ENCODE measurements at places on chromosomes 5 and 9. TPM values are rescaled to one million over a fixed set of nuclear protein-coding genes. Genes with fewer than 3 reads are reported as not detected.

DNA sequence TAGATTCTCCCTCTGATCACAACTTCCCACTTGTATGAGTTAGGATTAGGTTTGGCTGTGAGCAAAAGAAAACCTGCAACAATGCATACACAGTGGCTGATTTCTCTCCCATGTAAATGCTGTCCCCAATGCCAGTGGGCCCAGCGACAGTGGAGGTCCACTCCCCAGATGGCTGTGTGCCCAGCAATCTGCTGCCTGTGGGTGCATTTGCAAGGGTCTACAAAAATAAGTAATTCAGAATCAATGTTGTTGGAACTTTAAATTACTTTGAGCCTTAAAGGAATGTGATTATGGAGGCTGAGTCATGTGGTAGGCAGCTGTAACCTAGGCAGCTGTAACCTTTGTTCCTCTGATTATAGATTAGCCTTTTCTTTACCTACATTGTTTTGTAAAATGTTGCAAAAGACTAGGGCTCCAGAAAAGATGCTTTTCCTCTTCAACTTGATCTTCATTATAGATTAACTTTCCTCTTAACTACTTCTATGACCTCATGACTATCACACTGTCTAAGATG lies 14.2 kb upstream of the MXD3 start:
- H3K27ac ChIP-seq: no peak overlapping the region
- H3K4me1 ChIP-seq: peaks cover 19% of the 10 kb centered on the region
- H3K27me3 ChIP-seq: no peaks in the 10 kb centered on the region
- peak; percentile 61 for DNase-seq
- H3K4me3 ChIP-seq: no peak overlapping the region
- peaks cover 6% of the 10 kb centered on the region for H3K36me3 ChIP-seq

DNA sequence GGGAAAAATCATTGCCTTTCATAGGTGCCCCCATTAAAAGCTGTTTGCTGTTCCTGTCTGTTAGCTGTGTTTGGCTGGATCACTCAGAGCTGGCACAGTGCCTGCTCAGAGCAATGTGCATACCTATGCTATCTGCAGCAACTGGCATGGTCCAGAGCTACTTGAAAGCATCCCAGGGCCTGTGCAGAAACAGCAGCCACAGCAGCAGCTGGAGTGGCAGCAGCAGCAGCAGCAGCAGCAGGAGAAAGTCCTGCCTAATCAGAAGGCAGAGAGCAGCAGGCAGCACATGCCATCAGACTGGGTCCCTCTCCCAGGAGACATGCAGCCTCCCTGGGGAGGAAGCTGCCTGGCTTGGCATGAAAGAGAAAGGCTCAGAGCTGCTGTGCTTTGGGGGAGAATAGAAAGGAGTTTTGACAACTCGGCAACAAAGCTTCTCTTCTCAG lies 243.8 kb upstream of the WWC1 start:
- no peaks in the 10 kb centered on the region for H3K36me3 ChIP-seq
- H3K4me1 ChIP-seq: no peaks in the 10 kb centered on the region
- no peak for DNase-seq
- H3K4me3 ChIP-seq: no peak overlapping the region

DNA sequence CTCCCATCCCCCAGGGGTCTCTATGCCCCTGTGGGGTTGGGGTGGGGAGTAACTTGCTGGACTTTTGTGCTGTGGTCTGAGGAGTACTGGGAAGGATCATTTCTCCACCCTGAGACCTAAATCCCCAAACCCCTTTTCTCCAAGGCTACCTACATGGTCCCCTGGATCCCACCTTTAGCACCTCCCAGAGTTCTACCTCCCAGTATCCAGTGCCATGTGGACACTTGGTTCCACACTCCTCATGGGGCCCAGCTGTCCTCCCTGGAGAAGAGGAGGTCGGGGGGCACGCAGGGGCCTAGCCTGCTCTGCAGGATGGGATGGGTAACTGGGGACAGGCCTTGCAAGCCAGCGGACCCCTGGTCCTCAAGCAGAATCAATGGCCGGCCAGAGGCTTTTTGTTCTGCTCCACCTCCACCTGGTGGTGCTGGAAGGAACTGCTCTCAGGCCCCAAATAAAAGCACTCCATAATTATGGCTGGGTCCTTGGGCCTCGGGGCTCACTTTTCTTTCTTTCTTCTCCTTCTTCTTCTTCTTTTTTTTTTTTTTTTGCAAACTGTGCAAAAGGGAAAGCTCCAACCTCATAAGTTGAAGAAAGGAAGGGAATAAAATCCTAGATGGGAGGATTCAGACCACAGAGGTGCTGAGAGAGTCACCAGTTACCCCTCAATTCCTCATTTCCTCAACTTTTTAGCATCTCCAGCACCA lies 68.4 kb downstream of the PSD2 start:
- peaks cover 39% of the 10 kb centered on the region for H3K27me3 ChIP-seq
- H3K4me3 ChIP-seq: no peak overlapping the region
- H3K4me1 ChIP-seq: no peaks in the 10 kb centered on the region
- H3K36me3 ChIP-seq: no peaks in the 10 kb centered on the region

GRCh38 chr5:179607160-179607931 lies 16.1 kb downstream of the HNRNPH1 start:
- H3K27me3 ChIP-seq: no peaks in the 10 kb centered on the region
- H3K36me3 ChIP-seq: peaks cover 72% of the 10 kb centered on the region
- no peak overlapping the region for H3K4me3 ChIP-seq
- peak overlapping the region; percentile 9 for H3K27ac ChIP-seq

GRCh38 chr5:147411359-147412319 lies 98.2 kb downstream of the DPYSL3 start:
- no peak for DNase-seq
- no peak overlapping the region for H3K4me3 ChIP-seq
- peaks cover 20% of the 10 kb centered on the region for H3K4me1 ChIP-seq
- H3K27me3 ChIP-seq: no peaks in the 10 kb centered on the region

GRCh38 chr5:56934325-56934724 lies 17.6 kb downstream of the MIER3 start:
- H3K27me3 ChIP-seq: no peaks in the 10 kb centered on the region
- H3K36me3 ChIP-seq: peaks cover 83% of the 10 kb centered on the region
- H3K27ac ChIP-seq: no peak overlapping the region
- DNase-seq: no peak
- no peak overlapping the region for H3K4me3 ChIP-seq

- H3K36me3 ChIP-seq: peaks cover 74% of the 10 kb centered on the region
- H3K4me1 ChIP-seq: peaks cover 26% of the 10 kb centered on the region
- no peak overlapping the region for H3K4me3 ChIP-seq
- no peaks in the 10 kb centered on the region for H3K27me3 ChIP-seq
- DNase-seq: peak; percentile 85
- H3K27ac ChIP-seq: no peak overlapping the region
Observed at GRCh38 chr9:127531676-127532075, 80.4 kb downstream of the LRSAM1 start.

DNA sequence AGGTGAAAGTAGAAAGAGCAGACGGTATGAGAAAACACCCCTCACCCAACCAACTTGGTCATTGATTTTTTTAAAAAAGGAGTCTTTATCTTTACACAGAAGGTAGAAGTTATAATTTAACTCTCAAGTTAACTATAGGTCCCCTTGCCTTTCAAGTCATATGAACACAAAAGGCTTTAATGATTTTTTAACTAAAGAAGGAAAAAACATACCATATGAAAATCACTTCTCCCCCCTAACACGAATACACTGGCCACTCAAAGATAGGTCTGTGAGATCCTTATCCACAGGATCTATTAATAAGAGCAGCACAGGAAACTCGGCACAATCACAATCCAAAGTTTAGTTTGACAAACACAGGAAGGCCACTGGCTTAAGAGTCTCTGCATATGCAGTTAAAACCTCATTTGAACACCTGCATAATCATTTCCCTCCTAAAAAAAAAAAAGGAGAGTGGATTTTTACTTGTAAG lies 138.0 kb downstream of the ENC1 start:
- no peaks in the 10 kb centered on the region for H3K27me3 ChIP-seq
- DNase-seq: peak; percentile 49
- no peak overlapping the region for H3K4me3 ChIP-seq
- H3K27ac ChIP-seq: no peak overlapping the region

GRCh38 chr9:110536822-110537221 lies 42.7 kb downstream of the SVEP1 start:
- peak overlapping the region; percentile 45 for H3K27ac ChIP-seq
- DNase-seq: peak; percentile 78

DNA sequence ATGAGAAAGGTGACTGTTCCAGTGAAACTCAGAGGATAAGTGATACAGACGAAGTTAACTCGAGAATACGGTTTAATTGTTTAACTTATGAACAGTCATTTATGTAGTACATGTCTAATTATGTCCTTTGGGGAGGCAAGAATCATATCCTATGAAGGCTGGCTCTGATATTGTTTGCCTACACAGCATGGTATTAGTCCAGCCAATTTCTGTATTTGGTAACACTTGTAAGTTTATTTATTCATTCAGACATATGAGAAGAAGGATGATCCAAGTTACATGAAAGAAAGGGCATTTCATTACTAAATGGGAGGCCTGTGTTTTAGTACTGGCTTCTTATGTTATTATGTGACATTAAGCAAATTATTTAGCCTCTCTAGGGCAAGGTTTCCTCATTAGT lies 199.7 kb downstream of the NNT start:
- no peaks in the 10 kb centered on the region for H3K36me3 ChIP-seq
- peak overlapping the region; percentile 59 for H3K27ac ChIP-seq

TAF11L5 gene
- not detected for total RNA-seq

PLEKHG4B gene
- 0.36 TPM for total RNA-seq

OR1J1 gene
- total RNA-seq: not detected

PDZD2 gene
- total RNA-seq: 0.29 TPM

CDH9 gene
- not detected for total RNA-seq

SREK1 gene
- 86.5 TPM for total RNA-seq

SCGB3A2 gene
- not detected for total RNA-seq

TNFSF15 gene
- total RNA-seq: 0.29 TPM

Data from osteoblast (primary cell).